ENCODE measurements at places on chromosomes 6 and 20.

DNA sequence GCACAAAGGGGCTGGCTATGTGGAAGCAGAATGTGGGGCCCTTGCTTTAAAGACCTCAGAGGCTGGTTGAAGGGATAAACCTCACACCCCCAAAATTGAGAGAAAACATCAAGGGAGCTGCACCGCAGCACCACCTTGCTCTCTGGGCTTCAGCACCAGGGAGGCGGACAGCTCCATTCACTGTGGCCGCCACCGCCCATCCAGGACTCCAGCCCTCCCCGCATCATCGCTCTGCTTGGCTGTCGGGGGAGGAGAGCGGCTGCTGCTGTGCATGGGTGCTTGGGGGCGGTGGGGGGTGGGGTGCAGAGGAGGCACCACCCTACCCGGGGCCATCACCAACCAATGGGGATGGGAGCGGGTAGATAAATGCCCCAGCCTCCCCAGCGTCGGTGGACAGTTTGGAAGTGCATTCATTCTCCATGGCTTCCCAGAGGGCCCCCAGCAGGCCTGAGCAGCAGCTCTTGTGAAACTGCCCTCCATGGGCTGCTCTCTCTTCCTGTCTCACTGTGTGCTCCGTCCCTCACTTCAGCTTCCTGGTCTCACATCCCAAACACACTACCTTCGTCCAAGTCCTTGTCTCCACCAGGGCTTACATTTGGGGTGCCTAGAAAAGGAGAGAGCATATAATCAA is 75.7 kb upstream of the BHLHE23 start:
- DNase-seq: no peak

DNA sequence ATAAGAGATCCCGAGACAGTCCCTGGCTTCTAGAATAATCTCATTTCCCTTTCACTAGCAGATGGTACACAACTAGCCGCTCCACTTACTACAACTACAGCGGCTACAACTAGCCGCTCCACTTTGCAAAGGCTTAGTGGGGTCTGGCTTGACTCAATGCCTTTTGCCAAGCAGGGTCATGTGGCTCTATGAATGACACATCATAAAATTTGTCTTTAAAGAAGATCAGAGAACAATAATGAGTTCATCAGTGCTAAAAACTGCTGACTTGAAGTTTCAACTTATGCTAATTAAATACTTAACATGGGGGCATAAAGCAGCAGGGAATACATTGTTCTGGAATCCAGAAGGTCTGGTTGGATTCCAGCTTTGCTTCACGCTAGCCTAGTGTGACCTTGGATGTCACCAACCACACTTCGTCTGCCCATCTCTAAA is 2.0 kb upstream of the MICAL1 start:
- no peak for DNase-seq

- DNase-seq: no peak
These were observed 58.4 kb downstream of the HIVEP2 start for GRCh38 chr6:142886431-142887170.

GRCh38 chr6:41159415-41160082 is 3.4 kb downstream of the TREM2 start:
- DNase-seq: peak; percentile 7

GRCh38 chr6:97947841-97948240 is 664.8 kb upstream of the MMS22L start:
- peak; percentile 21 for DNase-seq

- DNase-seq: no peak
These were observed 74.8 kb upstream of the BMP2 start for GRCh38 chr20:6692566-6693173.

GRCh38 chr6:166029506-166029905 is 138.1 kb downstream of the TBXT start:
- DNase-seq: no peak

DNA sequence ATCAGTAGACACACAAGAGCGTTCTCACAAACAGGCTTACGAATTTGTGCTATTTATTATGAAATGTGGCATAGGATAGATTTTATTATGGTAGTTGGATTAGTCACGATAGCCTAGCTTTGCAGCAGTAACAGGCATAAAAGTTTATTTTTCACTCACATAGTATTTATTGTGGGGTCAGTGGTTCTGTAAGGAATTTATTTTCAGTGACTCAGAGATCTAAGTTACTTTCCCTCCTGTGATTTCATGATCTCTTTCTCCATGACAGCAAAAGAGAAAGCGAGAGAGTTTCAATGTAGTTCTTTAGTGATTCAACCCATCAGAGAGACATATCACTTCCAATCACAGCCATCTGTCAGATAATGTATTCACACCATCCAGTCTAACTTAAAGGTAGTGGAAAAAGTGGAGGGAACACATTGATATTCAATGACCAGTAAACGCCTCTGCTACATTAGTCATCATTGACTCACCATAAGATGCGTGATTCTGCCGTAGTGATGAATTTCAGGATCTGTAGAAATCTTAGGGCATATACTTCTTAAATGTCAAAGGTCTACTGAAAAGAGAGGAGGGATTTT is 605.5 kb downstream of the HDGFL1 start:
- DNase-seq: no peak

GRCh38 chr6:43877463-43878126 is 107.6 kb downstream of the VEGFA start:
- no peak for DNase-seq

DNA sequence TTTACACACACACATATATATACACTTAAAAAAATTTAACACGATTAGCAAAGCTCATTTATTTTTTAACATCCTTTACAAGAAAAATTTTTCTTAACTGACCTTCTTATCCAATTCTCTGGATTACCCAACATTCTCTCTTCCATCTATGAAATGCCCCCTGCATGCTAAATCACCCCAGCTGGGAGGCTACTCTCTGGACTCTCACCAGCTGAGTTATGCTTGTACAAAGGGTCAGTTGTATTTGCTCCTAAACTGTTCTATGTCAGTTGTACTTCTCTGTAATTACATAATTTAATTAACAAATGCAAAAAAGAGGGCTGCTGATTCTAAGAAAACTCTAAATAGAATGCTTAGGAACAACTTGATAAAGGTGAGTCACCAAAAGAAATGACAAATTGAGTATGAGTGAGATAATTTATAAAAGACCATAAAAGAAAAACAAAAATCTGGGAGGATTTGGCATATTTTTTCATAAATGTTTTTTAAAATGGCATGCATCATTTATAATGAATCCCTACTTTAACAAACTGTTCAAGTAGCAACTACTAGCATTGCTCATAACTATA is 120.5 kb downstream of the KIF13A start:
- no peak for DNase-seq

- no peak for DNase-seq
These were observed 48.3 kb upstream of the PROKR2 start for GRCh38 chr20:5364997-5365597.

- no peak for DNase-seq
These were observed 17.7 kb downstream of the RAB22A start for GRCh38 chr20:58327211-58327610.

DNA sequence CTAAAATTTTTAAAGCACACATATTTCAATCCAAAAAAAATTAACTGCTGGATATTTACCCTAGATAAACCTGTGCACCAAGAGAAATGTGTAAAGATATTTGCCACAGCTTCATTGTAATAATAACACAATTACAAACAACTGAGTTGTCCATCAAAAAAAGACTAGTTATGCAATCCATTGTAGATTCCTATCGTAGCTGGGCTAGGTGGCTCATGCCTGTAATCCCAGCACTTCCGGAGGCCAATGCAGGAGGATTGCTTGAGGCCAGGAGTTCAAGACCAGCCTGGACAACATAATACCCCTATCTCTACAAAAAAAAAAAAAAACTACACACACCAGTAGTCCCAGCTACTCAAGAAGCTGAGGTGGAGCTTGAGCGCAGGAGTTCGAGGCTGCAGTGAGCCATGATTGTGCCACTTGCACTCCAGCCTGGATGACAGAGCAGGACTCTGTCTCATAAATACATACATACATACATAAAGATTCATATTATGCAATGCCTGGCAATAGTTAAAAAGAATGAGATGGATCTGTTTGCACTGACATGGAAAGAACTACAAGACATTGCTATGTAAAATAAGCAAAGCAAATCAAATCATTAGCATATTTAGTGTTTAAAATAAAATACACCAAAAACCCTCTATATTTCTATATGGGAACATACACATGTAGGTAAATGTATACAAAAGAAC is 56.5 kb upstream of the CCDC28A start:
- DNase-seq: no peak

DNA sequence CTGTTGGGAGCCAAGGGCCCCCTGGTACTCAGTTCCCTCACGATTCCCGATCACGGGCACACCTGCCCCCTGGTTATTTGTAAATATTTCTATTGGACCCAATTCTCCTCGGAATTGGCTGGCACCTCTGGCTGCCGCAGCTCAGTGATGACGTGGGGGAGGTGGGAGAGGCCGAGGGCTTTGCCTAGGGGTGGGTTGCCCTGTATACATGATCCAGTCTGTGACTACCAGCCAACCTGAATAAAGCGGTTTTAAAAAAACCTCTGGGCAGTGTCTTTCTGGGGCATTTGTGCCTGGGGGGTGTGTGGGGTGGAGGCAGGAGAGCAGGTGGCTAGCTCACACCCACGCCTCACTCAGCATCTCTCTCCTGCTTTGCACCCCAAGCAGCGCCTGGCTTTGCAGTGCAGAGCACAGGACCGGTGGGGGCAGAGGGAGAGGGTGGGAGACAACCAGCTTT is 42.2 kb downstream of the VSTM2L start:
- peak; percentile 41 for DNase-seq

- no peak for DNase-seq
These were observed 23.8 kb downstream of the GSS start for GRCh38 chr20:34931771-34932170.

DNA sequence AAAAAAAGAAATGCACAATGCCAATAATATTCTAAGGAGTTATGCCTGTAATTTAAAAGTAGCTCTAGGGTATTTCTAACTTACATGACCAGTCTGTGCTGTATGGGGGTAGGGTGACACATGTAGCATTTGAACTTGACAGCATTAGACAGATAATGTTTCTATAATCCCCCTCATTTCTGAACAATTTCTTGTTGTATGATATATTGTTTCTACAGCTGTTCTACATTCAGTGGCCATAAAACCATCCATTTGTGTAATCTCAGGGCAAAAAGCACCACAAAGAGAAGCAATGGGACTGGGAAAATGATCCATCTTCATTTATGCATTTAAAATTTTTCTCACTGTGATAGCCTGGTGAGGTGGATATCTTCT is 767.8 kb downstream of the TFAP2A start:
- DNase-seq: no peak

- DNase-seq: no peak
These were observed 16.8 kb downstream of the EBF4 start for GRCh38 chr20:2709205-2709981.

- DNase-seq: no peak
These were observed 46.3 kb upstream of the NCOA3 start for GRCh38 chr20:47455133-47456040.

- peak; percentile 92 for DNase-seq
These were observed at the start of gene CNKSR3 for GRCh38 chr6:154510144-154510905. Gene CNKSR3 (minus strand): TSS chr6:154510685. CDS start chr6:154510114, 571 bp downstream.

- no peak for DNase-seq
These were observed 18.6 kb upstream of the CST9L start for GRCh38 chr20:23586735-23587525.

DNA sequence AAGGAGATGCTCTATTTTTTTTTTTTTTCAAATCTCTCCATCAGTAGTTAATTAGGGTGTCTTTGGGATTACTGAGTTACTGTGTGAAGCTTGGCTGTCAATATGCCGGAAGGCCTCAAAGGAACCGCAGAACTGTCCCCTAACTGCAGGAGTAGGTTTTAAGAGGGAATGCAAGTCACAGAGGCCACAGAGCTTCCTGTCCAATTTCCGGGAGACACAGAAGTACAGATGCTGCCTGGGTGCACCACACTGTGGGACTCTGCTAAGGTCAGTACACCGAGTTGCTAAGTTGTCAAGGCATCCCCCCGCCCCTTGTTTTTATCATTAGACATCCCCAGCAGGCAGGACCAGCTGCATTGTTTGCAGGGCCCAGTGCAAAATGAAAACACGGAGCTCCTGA is 120.2 kb upstream of the RAB32 start:
- DNase-seq: no peak

DNA sequence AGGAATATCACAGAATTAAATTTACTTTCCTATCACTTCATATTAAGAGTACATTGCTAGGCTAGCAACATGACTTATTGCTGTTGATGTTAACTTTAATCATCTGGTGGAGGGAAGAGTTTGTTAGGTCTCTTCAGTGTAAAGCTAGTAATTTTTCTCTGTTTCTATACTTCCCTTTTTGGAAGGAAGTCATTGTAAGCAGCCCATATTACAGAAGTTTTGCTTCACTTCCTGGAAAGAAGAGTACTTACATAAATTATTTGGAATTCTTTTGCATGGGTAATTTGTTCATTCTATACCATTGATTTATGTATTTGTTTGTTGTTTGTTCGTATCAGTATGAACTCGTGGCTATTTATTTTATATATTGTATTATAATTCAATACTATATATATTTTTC is 405.2 kb downstream of the RFPL4B start:
- DNase-seq: no peak

DNA sequence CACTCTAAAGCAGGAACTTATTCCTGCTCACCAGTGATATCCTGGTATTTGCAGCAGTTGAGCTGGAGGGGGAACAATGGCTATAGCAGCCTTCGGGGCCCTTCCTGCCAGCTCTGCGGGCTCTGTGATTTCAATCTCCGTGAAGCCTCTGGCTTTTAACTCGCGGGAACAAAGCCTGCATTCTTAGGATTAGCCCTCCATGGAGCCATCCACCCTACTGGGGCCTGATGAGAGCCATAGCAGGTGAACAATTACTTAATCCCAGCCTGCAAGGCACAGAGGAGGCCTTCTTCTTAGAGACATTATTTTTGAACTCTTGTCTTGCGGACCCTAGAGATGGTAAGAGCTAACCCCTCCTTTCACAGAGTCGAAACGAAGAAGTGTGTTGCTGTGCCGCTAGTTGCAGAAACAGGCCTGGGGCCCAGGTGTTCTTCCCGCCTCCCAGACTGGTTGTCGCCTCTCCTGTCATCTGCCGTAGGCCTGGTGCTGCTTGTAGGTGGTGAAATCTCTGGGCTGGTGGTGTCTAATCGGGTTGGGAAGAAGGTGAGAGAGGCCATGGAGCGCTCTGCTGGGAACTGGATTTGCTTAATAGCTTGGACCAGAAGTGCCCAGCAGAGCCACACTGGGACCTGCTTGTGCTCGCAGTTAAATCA is 9.7 kb downstream of the GHRH start:
- DNase-seq: no peak

- DNase-seq: no peak
These were observed 403.0 kb upstream of the SPTLC3 start for GRCh38 chr20:12605751-12606150.

All from NCI-H748 treated with DMSO at 0.1 percent for 48 hours (cell line).